ENCODE measurements at places on chromosomes 11 and 22.

DNA sequence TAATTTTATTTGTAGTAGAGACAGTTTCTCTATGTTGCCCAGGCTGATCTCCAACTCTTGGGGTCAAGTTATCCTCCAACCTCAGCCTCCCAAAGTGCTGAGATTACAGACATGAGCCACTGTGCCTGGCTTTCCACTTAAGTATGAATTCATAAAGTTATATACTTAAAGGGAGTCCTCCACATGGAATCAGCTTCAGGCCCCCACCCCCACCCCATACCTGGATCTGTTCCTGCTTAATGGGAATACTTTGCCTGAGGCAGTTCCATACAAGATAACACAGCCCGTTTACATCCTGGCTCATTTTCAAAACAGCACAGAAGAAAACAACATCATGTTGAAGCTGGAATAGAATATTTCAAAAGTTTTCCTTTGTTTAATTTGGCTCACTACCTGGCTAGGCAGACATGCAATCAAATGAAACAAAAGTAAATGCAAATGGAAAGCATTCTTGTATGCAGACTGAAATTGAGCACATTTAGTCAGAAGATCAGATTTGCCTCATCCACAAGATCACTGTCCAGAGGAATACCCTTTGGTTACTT is 82.4 kb downstream of the FAT3 start:
- DNase-seq, result no peak

GRCh38 chr22:35749808-35750207 is 32.1 kb downstream of the APOL5 start:
- DNase-seq, result no peak

GRCh38 chr11:68933605-68934320 is 30.1 kb downstream of the IGHMBP2 start:
- no peak for DNase-seq

- no peak for DNase-seq
Measured at GRCh38 chr11:12239804-12240371, 129.5 kb downstream of the MICAL2 start.

DNA sequence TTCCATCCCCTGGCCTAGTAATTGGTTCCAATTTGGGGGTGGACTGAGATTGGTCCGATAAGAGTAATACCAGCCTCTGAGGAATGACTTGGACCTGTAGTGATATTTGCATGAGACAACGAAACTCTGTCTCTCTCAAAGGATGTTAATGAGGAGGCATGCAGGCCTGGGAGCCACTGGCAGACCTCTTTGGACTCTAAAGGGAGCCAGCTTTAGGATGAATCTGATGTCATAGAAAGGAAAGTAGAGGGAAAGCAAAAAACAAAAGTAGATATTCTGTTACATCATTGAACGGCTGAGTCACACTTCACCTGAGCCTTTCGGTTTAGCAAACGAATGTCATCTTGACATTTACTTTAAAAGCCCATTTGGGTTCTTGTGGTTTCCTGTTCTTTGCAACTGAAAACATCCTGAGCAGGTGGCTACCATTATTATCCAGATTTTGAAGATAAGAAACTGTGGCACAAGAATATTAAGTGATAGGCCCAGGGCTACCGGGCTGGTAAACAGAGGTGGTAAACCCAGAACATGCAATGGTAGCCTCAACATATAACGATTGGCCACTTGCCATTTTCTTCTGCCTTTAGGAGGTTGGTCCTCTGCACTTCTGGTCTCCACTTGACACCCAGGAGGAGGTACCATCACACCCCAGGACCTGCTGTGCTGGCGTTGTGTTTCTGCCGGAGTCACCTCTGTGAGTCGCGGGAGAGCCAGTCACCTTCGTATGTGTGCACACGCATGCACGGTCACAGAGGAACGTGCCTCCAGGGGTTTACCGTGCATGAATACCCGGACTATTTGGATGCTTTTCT is 42.7 kb downstream of the RTL6 start:
- DNase-seq, result no peak

DNA sequence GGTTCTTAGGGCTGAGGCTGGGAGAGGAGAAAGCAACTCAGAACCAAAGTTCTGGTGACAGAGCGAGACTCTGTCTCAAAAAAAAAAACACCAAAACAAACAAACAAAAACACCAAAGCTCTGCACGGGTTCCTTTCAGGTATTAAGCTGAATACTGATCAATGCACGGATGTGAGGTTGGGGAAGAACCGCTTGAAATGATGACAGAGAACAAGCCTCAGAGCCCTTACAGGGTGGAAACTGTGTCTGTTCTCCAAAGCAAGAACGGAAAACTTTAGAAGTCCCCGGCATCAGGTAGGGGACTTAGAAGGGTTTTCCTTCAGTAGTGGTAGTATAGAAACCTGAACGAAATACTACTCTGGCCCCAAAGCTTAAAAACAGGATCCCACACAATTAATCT is 260.0 kb downstream of the TBC1D22A start:
- no peak for DNase-seq

GRCh38 chr11:78254268-78254667 is 65.5 kb downstream of the USP35 start:
- DNase-seq, result no peak

- no peak for DNase-seq
Measured at GRCh38 chr11:35179466-35180135, 40.6 kb downstream of the CD44 start.

GRCh38 chr22:37982151-37982785 is 2.1 kb downstream of the SOX10 start:
- no peak for DNase-seq

- DNase-seq, result no peak
Measured at GRCh38 chr11:93997741-93998140, 23.4 kb upstream of the HEPHL1 start.

DNA sequence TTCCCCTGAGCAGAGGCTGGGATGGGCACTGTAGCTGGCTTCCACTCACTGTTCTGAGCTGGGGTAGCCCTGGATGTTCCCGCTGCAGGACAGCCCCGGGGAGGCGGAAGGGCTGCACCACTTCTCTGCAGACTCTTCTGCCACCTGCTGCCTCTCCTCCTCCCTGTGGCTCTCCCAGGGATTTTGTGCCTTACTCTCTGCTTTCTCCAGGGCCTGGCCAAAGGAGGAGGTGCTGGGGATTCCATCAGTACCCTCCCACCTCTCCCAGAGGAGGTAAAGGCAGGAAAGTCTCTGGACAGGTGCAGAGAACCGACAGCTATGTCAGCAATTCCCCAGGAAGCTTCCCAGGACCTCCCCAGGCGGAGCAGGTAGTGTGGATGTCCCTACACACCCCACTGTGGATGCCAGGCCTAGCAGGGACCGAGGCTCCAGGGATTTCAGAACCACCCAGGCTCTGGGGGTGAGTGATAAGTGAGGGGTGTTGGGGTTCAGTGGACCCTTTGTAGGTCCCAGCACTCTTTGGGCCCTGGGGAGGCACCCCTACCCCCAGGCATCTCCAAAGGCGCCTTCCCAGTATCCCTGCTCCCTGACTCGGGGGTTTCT is 11.3 kb downstream of the DUSP8 start:
- DNase-seq, result no peak

GRCh38 chr22:25202290-25202921 is 2.7 kb downstream of the CRYBB3 start:
- peak; percentile 70 for DNase-seq

- no peak for DNase-seq
Measured at GRCh38 chr22:39024519-39025308, 3.8 kb downstream of the APOBEC3D start.

- DNase-seq, result no peak
Measured at GRCh38 chr11:75051043-75051442, 45.6 kb downstream of the OR2AT4 start.

DNA sequence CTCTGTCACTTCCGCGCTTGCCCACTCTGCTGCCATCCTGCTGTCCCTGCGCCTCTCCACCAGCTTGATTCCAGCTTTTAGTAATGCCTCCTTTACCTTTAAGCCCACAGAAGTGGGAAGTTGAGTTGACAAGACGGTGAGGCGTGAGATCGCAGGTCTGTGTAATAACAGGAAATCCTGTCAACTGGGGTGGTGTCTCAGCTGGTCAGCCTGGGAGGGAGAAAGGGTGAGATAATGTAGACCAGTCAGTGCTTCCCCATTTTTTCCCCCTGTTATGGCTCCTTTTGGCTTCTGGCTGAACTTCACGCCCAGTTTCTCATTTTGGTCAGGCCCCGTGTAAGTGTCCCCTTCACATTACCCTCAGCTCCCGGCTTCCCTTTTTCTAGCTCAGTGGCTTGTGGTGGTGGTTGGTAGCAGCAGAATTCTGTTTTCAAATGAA is 98.9 kb downstream of the TRAF6 start:
- DNase-seq, result no peak

DNA sequence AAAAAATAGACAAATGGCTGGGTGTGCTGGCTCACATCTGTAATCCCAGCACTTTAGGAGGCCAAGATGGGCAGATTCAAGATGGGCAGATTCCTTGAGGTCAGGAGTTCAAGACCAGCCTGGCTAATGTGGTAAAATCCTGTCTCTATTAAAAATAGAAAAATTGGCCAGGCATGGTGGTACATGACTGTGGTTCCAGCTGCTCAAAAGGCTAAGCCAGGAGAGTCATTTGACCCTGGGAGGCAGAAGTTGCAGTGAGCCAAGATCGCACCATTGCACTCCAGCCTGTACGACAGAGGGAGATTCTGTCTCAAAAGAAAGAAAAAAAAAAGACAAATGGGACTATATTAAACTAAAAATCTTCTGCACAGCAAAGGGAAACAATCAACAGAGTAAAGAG is 55.4 kb downstream of the USP35 start:
- no peak for DNase-seq

DNA sequence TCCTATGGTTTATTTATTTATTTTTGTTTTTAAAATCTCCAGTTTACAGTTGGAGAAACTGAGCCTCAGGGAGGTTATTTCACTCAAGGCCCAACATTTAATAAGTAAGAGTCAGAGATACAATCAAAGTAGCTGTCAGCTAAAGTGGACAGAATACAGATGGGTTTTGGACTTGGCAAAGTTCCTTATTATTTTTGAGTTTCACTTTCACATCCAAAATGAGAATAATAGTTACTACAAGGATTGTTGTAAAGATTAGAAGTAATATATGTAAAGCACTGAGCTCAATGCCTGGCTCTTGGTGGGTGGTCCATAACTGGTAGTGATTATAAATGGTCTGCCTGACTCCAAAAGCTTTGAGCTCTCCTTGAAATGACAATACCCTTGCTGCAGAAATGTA is 87.5 kb upstream of the SESN3 start:
- no peak for DNase-seq

- no peak for DNase-seq
Measured at GRCh38 chr22:41928593-41929417, 2.2 kb upstream of the TNFRSF13C start.

GRCh38 chr11:103525069-103525468 is 415.8 kb downstream of the DYNC2H1 start:
- DNase-seq, result no peak

GRCh38 chr11:61776561-61777075 is 15.8 kb downstream of the TMEM258 start:
- peak; percentile 88 for DNase-seq

DNA sequence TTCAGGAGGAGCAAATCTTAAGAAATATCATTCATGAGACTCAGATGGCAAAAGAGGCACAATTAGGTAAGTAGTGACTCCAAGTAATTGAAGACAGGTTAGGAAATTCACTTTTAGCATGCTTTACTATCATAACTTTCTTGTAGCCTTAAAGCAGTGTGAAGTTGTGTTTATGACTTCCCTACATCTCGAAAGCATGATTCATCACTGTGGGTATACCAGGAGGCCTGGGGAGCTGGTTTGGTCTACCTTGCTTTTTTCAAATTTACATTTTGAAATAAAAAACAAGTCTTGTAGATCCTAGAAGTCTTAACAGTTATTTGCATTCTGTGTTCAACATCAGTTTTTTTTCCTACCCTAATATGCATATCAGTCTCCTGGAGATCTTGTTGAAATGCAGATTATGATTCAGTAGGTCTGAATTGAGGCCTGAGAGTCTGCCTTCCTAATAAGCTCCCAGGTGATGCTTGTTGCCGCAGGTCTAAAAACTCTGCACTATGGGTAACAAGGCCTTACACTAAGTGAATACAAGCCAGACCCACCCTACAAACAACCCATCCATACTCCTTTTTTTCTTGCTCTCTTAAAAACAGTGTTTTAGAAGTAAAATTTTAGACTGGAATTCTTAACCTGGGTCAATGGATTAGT is 41.4 kb downstream of the TTC17 start:
- DNase-seq, result no peak

DNA sequence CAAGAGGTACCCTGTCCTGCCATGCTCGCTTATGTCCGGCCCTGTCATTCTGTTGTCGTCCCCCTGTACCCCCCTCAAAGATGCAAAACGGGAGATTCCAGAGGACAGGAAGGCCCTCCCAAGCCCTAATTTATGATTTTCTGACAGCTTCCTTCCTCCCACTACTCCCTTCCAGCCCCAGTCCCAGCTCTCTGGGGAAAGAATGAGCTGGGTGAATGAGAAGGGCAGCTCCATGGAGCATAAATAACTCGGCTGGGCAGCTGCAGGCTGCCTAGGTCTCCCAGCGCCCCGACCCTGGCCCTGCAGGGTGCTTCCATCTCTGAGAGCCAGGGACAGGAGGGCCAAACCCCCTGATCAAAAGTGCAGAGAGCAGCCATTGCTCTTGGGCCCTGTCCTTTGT is 3.9 kb upstream of the EMID1 start:
- no peak for DNase-seq

DNA sequence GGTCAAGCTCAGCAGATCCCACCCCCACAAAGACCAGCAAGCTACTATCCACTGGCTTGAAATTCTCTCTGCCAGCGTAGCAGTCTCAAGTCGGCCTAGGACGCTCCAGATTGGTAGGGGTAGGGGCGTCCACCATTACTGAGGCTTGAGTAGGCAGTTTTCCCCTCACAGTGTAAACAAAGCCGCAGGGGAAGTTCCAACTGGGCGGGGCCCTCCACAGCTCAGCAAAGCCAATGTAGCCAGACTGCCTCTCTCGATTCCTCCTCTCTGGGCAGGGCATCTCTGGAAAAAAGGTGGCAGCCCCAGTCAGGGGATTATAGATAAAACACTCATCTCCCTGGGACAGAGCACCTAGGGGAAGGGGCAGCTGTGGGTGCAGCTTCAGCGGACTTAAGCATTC is 1064.9 kb upstream of the TENM4 start:
- no peak for DNase-seq

All from GM19239 (cell line).